ENCODE measurements at places on chromosomes 7 and 10.

DNA sequence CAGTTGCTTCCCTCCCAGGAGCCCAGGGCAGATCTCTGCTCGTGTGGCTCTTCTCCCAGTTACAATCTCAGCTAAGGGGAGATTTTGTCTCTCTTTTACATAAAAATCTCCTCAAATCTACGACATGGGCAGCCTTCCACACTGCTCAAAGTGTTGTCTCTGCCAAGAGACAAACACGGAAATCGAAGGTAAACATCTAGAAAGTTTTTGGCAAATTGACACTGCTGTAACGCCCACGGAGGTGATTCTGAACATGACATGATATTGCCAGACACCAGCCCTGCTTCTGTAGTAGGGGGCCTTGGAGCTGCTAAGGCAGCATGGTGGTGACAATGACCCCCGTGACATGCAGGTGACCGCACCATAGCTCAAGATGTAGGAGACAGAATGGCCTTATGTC, 128.3 kb downstream of the CCDC3 start:
- no peak for DNase-seq

DNA sequence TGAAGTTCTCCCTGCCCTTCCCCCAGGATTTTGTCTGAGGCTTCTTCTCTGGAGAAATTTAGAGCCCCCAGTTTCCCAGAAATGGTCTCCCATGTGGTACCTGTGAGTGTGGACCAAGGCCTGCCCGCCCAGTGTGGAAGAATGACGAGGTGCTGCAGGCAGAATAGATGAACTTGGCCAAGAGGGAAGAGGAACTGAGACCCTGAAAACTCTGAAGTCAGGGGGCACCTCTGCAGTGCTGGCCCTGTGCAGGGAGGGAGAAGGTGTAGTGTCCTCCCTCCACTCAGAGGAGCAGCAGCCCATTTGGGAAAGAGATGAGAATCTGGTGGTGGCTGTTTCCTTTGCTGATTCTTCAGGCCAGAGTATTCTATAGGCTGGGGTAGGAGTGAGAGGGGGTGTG, 115.2 kb upstream of the PCGF5 start:
- DNase-seq = no peak

GRCh38 chr7:16365952-16366351, 55.4 kb downstream of the CRPPA start:
- no peak for DNase-seq

DNA sequence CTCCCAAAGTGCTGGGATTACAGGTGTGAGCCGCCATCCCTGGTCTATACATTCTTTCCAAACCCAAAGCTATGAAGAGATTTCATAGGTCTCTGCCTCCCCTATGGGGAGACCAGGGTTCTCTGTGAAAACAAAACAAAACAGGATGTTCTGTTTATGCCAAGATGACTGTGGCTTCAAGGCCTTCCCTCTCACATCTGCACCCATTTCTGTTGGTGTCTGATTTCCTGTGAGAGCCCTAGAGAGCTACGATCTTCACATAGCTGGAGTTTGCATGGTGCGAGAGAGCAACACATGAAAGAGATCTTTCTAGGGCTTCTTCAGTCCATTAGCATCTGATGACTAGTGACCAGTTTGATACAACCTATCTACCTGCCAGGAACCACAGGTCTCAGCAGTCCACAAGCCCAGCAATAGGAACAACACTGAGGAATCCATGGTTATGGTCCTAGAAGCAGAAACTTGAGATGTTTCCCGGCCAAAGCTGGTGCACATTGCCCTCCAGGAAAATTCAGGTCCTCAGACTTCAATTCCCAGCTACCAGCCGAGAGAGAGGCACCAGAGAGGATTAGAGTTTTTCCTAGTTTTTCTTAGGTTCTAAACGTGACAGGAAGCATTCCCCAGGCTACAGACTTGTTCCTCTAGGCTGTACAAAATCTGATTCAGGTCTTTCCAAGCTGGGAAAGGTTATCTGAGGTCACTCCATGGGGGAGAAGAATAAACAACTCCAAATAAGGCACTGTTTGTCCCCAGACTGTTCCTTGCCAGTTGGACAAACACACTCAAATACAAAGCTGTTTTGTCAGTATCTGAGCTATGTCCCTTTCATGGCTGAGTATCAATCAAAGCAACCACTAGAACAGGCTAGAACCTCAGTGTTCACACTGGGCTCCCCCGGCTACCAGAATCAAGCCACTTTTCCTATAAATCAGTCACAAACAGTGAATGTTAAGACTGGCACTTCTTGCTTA, 259.7 kb downstream of the CALN1 start:
- DNase-seq = no peak

DNA sequence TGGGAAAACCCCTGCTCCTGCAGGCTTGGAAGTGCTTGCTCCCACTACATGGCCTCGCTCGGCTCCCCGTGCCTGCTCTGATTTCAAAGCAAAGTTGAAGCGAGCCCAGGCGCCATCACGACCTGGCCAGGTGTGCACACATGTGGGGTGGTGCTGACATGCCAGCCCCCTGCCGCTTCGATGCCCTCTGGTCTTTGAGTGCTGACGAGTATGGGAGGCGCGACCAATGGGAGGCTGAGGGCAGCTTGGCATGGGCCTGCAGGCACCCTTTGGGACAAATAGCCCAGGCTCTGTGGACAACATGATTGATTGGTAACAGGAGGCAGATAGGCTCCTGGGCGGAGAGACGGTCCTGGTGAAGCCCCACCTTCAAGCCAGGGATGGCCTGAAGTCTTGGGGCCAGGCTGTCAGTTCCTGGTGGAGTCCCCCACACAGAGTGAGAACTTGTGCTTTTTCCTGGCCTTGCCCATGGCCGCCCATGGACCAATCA, 252.4 kb upstream of the SEMA3A start:
- DNase-seq = no peak

- no peak for DNase-seq
Measured at GRCh38 chr10:69073736-69074364, 14.1 kb upstream of the SRGN start.

DNA sequence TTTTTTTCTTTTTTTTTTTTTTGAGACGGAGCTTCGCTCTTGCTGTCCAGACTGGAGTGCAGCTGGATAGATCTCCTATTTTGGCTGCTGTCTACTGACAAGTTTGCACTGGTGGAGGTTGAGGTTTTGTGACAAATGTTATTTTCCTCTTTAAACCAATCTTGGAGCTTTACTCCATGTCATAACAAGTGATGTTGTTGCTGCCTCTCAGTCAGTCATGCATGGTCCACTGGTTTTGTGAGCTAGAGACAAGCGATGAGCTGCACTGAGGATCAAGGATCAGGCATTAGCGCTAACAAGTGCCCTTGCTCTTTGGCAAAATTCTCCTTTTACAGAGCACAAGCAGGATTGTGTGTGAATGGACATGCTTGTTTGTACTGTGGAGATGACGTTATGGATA, 805 bp upstream of the WDFY4 start:
- DNase-seq = no peak

- no peak for DNase-seq
Measured at GRCh38 chr10:5464546-5464945, 34.8 kb downstream of the CALML5 start.

GRCh38 chr7:108824840-108825580, 255.3 kb downstream of the DNAJB9 start:
- DNase-seq = no peak

DNA sequence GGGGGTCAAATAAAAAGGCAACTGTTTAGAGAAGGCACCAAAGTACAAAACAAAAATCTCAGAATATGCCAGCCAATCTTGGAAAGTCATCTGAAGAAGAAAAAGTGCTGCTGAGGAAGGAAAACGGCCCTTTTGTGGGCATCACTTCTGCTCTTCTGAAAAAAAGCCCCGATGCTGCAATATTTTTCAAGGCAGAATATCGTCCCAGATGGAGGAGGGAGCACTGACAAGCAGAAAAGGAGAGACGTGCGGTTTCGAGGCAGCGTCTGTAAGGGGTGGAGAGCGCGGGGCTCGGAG, 959 bp upstream of the ATRNL1 start:
- no peak for DNase-seq

DNA sequence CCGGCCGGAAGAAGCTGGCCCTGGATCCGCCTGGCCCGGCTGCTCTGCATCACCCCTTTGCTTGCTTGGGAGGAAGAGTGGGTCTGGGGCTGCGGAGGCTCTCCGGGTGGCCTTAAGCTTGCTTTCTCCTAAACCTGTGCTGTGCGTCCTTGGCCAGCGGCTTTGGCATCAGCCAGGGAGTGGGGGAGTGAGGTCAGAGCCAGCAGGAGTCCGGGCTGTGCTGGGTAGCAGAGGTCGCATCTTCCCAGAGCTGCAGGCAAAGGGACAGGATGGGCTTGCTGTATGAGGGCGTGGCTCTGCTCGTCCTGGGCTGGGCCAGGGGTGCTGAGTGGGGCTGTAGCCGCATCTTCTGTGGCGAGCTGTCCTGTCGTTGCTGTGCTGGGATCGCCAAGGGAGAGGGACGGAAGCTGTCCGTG, 21.1 kb downstream of the BNIP3 start:
- DNase-seq = no peak

DNA sequence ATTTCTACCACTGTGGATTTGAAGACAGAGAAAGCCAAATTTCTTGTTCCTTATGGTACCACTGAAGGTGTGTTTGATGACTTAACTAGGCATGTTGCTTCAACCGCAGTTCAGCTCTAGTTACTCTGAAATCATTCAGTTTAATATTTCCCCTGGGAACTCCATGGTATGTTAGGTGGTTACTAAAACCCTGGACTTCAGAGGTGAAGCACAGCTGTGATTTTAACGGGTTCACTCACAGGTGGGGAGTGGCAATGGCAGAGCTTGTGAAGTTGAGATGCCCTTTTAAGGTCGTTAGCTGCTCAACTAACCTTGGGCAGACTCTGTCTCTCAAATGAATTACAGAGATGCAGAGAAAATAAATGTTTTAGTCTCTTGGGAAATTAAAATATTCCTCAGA, 163.6 kb upstream of the PHYHIPL start:
- DNase-seq = no peak

DNA sequence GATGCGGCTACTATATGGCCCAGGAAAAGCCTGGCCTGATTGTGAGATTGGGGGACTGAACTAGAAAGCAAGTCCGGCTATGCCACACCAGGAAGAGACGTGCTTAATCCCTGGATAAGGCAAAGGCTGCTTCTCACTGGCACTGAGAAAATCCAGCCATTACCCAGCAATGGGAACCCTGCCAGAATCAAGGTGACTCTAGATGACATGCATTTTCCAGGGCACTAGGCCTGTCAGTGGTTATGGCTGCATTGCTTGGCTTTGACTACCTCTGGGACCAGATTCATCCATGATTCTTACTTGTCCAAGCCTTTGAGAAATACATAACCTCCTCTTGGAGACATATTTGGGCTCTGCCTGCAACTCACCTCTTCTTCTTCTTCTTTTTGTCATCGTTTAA, 317.2 kb downstream of the GRID1 start:
- no peak for DNase-seq

GRCh38 chr7:72035266-72035665, 376.9 kb downstream of the CALN1 start:
- DNase-seq = no peak

DNA sequence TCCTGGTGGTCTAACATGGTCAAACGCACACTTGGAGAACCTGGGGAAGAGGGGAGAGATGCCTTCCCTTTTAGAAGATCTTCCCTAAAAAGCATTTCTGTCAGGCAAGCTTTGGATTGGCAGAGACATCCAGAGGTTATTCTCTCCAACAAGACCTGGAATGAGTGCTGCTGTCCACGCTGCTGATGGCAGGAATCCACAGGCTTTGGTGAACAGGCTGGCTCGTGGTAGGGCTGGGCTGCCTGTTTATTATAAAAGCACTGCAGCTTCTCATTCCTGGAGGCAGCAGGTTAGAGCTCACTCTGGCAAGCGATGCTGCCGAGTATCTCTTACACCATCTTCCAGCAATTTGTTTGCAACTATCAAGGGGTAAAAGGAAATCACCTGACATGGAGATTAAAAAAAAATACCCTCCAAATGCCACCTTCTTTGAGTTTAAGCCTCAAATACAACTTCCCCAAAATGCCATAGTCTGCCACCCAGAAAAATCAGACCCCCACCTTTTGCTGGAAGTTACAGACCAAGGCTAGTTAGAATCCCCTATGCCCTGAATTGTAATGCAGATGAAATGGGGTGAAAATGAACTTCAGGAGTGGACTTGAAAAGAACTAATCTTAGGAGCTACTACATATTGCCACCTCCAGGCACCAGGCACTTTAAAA, 152.1 kb upstream of the KMT2E start:
- no peak for DNase-seq

DNA sequence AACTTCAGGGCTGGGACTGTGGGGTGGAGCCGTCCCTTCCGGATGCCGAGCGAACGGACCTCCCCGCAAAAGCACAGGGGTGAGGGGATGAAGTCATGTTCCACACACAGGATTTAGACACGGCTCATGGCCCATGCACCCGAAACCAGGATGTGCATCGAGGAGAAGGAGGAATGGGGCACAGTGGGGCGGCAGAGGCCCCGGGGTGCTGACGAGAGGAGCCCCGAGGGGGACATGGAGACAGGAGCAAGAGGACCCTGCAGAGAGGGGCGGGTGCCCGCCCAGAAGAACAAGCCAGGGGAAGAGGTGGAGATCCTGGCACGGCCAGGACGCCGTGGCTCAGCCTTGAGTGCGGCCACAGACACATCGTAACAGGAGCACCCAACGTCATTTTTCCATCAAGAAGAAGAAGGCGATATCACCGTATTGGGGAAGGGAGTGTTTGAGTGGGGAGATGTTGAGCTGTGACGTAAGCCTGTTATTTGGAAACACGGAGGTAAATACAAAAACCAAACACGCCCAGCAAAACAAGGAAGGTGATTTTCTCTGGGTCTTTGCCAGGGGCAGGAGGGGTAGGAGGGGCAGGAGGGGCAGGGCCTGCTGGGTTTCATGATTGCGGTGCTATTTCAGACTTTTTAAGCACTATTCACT, 25.3 kb upstream of the FOXL3 start:
- no peak for DNase-seq

DNA sequence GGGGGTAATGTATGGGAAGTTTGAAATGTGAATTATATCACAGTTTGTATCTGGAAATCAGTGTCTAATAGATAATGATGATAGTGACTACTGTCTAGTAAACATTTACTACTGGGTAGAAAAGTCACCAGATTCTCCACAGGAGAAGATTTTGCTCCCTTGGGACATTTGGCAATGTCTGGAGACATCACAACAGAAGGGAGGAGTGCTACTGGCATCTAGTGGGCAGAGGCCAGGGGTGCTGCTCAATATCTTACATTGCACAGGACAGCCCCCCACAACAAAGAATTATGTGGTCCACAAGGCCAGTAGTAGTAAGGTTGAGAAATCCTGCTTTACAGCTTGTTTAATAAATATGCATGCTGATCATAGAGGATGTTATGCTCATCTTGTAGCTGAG, 92.3 kb upstream of the PRPS1L1 start:
- no peak for DNase-seq

GRCh38 chr7:47347346-47347745, 234.6 kb downstream of the TNS3 start:
- no peak for DNase-seq

GRCh38 chr10:112985690-112986543, 35.9 kb downstream of the TCF7L2 start:
- no peak for DNase-seq

Measured in SJSA1 (cell line).